CD4-positive, CD25-positive, alpha-beta regulatory T cell (primary cell): ENCODE measurements at places on chromosomes 4 and X. TPM values are rescaled to one million over a fixed set of nuclear protein-coding genes. Genes with fewer than 3 reads are reported as not detected.
A peak's percentile ranks its signal among the peaks of the same experiment; 100 is the strongest.

DNA sequence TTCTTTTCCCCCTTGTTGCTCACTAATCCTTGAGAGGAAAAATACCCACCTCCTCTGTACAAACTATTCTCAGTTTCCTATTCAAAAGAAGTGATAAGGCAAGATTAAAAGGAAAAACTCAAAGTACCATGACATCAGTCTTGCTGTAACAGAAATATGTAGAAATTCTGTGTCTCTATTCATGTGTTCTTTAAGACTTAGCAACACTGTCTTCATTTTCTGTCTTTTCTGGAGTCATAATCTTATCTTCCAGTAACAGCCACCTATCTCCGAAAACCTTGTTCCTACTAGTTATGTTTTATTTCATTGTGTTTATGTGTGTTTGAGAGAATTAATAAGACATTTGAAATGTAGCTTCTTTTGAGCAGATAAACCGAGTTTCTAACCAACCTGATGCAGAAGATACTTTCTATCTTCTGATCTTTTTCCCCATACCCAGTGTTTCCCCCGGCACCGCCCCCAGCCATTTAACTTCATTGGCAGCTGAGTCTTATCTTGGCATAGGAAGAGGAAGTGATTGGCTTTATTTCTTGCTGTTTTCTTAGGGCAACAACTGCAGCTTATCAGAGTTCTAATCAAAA, 8.0 kb downstream of the FAM241A start:
- no peaks in the 10 kb centered on the region for H3K36me3 ChIP-seq
- no peaks in the 10 kb centered on the region for H3K27me3 ChIP-seq
- peaks cover 5% of the 10 kb centered on the region for H3K4me1 ChIP-seq
- DNase-seq = no peak
- H3K4me3 ChIP-seq = peak overlapping the region; percentile 33

DNA sequence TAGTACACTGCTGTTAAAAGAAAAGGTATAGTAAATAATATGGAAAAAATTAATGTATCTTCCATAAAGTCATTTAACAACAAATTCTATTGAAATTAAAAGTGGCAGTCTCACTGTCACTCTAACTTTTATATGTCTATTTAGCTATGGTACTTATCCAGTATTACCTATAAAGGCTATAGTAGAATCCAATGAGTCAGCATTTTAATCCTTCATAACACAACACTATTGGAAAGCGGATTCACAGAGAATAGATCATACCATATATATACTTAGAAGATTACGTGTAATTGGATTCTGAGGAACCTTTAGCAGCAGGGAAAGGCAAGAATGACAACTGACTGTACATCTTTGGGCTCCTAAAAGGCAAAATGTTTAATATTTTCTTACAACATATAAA, 1942.6 kb downstream of the PCDH7 start:
- DNase-seq = no peak
- no peak overlapping the region for H3K27ac ChIP-seq
- no peaks in the 10 kb centered on the region for H3K36me3 ChIP-seq
- no peaks in the 10 kb centered on the region for H3K27me3 ChIP-seq

DNA sequence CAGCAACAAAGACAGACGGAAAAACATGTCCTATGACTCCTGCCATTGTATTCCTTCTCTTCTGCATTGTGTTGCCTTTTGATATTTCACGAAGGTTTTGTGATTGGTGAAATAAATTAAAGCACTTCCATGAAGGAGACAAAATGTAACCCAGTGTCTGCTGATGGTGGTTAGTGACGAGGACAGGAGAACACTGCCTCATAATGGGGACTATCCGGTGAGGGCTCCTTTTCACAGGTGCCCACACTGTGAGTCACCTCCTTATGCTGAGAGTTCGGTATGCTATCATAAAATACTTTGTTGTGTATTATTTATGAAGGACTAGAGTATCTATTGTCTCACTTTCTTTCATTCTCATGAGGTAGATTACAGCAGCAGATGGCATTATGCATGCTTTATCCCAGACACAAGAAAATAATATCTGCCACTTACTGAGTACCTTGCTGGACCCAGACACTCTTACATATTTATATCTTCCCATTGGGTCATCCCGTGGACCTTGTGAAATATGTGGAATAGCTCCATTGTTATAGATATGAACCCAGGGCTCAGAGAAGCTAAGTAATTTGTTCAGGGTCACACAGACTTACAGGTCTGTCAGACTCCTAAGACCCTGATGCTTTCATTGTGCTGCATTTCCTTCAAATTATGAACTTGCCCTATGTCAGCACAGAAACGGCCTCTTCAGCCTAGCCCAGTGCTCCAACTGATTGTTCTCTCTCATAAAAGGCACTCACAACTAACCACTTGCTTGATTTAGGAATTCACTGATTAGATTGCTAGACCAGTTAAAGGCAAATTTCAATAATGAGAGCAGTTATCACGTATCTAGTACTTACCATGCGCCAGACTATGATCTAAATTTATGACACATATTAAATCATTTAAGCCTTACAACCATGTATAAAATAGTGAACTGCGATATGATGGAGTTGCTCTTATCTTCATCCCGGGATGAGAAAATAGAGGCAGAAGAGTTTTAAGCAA, 31.2 kb downstream of the PLS3 start:
- no peak overlapping the region for H3K27ac ChIP-seq
- DNase-seq = no peak
- H3K4me3 ChIP-seq = no peak overlapping the region
- no peaks in the 10 kb centered on the region for H3K27me3 ChIP-seq
- no peaks in the 10 kb centered on the region for H3K4me1 ChIP-seq
- no peaks in the 10 kb centered on the region for H3K36me3 ChIP-seq

DNA sequence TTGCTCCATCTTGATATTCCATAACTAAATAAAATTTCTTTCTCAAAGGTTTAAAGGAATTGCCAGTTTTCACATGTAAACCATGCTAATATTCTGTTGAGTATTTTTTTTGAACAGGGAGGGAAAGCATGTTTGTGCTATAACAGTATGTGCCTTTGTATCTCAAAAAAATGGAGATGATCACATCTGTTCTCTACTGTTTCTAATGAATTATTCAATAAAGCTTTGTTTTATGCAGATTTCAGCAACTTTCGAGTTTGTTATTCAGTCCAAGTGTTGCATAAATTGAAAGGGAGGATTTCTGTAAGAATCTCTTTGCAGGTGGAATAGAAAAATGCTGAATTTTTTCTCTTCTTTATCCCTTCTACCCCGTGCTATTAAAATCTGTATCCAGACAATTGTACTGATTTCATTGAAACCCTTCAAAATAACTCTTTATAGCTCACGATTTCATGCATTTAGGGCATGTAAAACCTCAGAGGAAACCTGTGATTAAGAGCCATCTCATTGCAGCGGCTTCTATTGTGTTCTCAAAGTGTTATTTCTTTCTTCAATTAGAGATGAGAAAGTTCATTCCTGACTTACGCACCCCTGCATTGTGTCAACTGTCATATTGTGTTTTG, 42.1 kb downstream of the NEIL3 start:
- no peaks in the 10 kb centered on the region for H3K27me3 ChIP-seq
- H3K27ac ChIP-seq = no peak overlapping the region
- H3K36me3 ChIP-seq = no peaks in the 10 kb centered on the region
- no peak overlapping the region for H3K4me3 ChIP-seq

The USP17L15 gene
- not detected for total RNA-seq

- no peak overlapping the region for H3K4me3 ChIP-seq
- no peaks in the 10 kb centered on the region for H3K36me3 ChIP-seq
- DNase-seq = no peak
- no peaks in the 10 kb centered on the region for H3K27me3 ChIP-seq
- no peaks in the 10 kb centered on the region for H3K4me1 ChIP-seq
These were observed 63.3 kb downstream of the KLHL4 start for GRCh38 chrX:87580862-87581261.

The NUP62CL gene
- total RNA-seq = 3.3 TPM

The C4orf54 gene
- total RNA-seq = not detected

- H3K36me3 ChIP-seq = no peaks in the 10 kb centered on the region
- DNase-seq = no peak
- H3K4me1 ChIP-seq = no peaks in the 10 kb centered on the region
- no peaks in the 10 kb centered on the region for H3K27me3 ChIP-seq
- no peak overlapping the region for H3K27ac ChIP-seq
These were observed 117.1 kb upstream of the EGFL6 start for GRCh38 chrX:13452283-13452682.

DNA sequence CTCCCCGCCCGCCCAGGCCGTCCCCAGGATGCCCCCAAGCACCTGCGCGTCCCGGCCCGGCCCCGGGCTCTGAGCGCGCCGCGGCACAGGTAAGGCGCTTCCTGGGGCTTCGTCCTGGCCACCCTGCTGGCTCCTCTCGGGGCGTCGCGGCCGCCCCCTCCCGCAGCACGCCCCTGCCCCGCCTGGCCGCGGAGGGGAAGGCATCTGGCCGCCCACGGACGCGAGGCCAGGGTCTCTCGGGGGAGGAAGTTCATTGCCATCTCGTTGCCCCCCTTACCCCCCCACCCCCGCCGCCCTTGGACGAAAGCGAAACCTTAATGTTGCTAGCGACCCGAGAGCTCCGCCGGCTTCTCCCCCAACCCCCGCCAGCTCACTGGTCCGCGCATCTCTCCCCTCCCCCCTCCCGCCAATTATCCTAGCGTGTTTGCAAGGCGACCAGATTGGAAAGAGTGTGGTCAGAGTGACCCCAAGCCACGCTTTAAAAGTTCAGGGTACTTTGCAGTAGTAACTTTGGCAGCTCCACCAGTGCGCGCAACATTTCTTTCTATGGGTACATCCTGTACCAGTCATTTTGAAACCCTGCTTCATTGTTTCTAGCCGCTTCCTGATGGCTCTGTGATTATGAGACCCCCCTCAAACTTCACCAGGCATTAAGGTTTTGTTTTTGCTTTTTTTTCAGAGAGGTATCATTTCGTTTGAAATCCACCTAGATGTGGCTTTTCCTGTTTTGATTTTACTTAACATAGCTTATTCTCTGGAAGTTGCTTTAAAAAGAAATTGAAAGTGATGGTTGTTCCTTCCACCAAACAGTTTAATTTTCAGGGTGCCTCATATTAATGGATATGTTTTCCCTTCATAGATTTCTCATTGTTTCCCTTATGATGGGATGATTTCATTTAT, 626 bp downstream of the TBC1D1 start:
- no peaks in the 10 kb centered on the region for H3K27me3 ChIP-seq
- H3K36me3 ChIP-seq = no peaks in the 10 kb centered on the region
- peak overlapping the region; percentile 97 for H3K4me3 ChIP-seq
- H3K27ac ChIP-seq = peak overlapping the region; percentile 74

DNA sequence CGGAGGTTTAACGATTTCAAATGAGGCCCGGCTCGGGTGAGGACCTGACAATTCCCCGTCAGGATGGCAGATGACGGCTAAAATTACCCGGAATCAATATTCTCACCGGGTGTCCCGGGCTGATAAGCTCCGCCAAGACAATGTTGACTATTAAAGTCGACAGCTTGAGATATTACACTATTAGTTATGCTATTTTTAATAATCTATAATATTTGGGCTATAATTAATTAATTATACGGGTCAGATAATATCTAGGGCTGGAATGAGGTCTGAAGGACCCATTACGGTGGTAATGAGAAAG, 9.4 kb upstream of the NKX1-1 start:
- H3K27me3 ChIP-seq = no peaks in the 10 kb centered on the region
- DNase-seq = no peak
- no peak overlapping the region for H3K4me3 ChIP-seq
- H3K36me3 ChIP-seq = no peaks in the 10 kb centered on the region

- DNase-seq = no peak
- no peaks in the 10 kb centered on the region for H3K36me3 ChIP-seq
- no peak overlapping the region for H3K4me3 ChIP-seq
- no peak overlapping the region for H3K27ac ChIP-seq
- peaks cover 4% of the 10 kb centered on the region for H3K27me3 ChIP-seq
These were observed 70.2 kb upstream of the DAPP1 start for GRCh38 chr4:99746443-99746842.

The MSANTD1 gene
- 2.0 TPM for total RNA-seq

The FABP2 gene
- total RNA-seq = not detected

DNA sequence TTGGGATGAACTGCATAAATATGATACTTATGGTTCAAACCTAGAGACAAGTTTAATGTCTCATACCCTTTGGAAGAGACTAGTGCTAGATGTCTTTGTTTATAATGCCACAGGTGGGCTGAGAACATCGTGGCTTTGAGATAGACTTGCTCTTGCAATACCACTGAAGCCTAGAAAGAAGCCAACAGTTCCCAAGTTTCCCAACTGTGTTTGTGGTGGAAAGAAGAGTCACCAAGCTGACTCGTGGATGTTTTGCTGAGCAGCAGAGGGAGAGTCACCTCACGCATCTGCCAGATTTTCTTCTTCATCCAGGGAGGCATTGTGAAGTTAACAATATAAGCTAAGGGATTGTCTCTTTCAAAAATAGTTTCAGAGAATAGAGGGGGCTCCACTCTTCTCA, 1076.2 kb downstream of the C4orf33 start:
- H3K27ac ChIP-seq = no peak overlapping the region
- no peaks in the 10 kb centered on the region for H3K4me1 ChIP-seq
- H3K36me3 ChIP-seq = no peaks in the 10 kb centered on the region
- no peak overlapping the region for H3K4me3 ChIP-seq
- no peak for DNase-seq
- H3K27me3 ChIP-seq = no peaks in the 10 kb centered on the region

The ATP2B3 gene
- total RNA-seq = not detected

DNA sequence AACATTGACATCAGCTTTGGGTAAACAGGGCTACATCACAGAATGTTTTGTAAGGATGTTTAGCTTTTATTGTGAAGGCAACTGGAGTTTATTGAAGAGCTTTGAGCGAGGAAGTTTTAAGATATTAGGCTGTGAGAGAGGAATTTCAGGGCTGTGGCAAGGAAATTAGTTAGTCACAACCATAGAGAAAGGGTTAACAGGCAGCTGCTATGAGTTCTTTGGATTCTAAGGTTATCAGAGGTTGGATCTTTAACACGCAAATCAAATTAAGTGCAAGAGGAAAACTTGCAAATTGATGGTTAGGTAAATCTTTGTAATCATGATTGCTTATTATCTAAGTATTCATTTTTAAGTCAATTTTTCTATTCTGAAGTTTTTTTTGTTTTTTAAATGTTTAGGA, 156.0 kb downstream of the UGT8 start:
- H3K27me3 ChIP-seq = no peaks in the 10 kb centered on the region
- DNase-seq = no peak
- H3K4me3 ChIP-seq = no peak overlapping the region
- no peak overlapping the region for H3K27ac ChIP-seq

DNA sequence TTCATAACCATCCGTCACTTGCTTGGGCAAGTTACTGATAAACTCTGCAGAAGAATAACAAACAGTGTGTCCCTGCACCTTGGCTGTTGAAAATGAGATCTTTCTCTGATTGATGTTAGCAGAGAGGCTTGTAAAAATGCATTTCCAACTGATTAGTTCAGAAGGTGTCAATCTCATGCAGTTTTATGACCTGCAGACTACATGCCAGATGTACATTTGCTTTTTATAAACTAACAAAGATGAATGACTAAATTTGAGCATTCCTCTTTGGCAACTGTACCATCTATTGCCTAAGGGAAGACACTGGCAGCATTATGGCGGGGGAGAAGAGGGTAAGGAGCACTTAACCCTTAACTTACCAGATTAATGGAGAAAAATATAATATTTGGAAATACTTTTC, 192.8 kb downstream of the DCTD start:
- no peak for DNase-seq
- H3K36me3 ChIP-seq = no peaks in the 10 kb centered on the region
- no peaks in the 10 kb centered on the region for H3K27me3 ChIP-seq
- no peaks in the 10 kb centered on the region for H3K4me1 ChIP-seq
- H3K4me3 ChIP-seq = no peak overlapping the region
